ENCODE measurements at places on chromosomes 3 and 15. TPM values are rescaled to one million over a fixed set of nuclear protein-coding genes. Genes with fewer than 3 reads are reported as not detected.

The SMCO1 gene
- total RNA-seq: not detected

The COL6A6 gene
- 0.11 TPM for total RNA-seq

The SCN11A gene
- under 0.01 TPM for total RNA-seq

The GOLGA6L7 gene
- not detected for total RNA-seq

Measured in uterine smooth muscle cell (primary cell).